ENCODE measurements at places on chromosomes 16 and 17. TPM values are rescaled to one million over a fixed set of nuclear protein-coding genes. Genes with fewer than 3 reads are reported as not detected.

GRCh38 chr16:80114699-80115098 lies 426.1 kb upstream of the DYNLRB2 start:
- no peak for DNase-seq

DNA sequence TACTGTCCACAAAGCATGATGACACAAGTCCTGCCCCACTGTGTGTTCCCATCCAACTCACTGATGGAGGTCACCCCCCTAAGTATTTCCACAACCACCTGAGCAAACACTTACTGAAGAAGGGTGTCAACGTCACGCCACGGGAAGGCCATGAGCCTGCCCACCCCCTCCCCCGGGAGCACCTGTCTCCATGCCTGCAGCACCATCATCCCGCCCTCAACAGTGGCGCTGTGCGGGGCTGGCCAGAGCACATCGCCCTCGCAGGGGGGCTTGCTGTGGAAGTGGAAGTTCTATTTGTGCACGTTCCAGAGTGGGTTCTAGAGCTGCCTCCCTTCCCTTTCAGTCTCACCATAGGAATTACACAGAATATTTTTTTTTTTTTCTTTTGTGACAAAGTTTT lies 4.3 kb upstream of the MBTPS1 start:
- DNase-seq = no peak

Gene IL21R
- 27.2 TPM for total RNA-seq

DNA sequence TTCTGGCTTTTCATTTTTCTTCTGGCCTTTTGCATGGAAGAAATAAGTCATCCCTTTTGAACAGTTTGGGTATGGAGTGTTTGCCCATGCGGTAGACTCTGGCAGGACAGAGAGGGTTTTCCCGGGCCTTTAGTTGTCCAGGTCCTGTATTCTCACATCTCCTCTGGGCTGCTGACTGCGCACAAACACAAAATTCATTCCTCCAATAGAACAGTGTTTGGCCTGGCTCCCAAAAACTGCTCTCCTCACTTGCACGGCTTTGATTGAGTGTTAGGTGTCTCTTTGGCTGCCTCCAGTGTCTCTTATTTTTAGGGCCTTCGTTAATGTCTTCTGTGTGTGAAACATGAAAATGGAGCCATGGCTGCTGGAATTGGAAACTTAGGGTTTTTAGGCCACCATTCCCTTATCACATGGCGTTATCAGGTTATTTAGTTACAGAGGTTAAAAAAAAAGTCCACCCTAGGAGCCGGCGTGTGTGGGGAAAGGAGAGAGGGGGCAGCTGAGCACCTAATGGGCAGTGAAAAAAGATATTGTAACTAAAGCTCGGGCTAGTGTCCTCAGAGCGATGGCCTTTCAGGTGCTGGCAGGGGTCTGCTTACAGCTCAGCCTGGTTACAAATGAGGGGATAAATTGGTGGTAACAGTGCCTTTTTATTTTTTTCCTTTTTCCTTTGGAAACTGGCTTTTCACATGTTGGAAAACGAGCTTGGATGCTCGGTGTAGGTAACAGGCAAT lies 47.3 kb downstream of the PRKCA start:
- no peak for DNase-seq

- DNase-seq = no peak
Observed at GRCh38 chr16:57916735-57917438, 54.0 kb downstream of the CNGB1 start.

DNA sequence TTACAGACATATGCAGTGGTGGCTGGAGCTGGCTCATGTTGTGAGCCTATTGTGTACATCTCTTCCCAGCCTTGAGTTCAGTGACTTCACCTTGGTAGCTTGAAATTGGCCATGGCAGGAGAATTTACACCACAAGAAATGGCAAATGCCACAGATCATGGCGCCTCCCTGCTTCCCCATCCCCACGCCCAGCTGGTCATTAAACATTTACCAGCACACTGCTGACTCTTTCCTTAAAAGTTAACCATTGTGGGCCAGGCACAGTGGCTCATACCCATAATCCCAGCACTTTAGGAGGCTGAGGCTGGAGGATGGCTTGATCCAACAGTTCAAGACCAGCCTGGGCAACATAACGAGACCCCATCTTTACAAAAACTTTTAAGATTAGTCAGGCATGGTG lies 22.6 kb upstream of the ITGB4 start:
- no peak for DNase-seq

GRCh38 chr17:61457226-61457983 lies 5.2 kb downstream of the TBX4 start:
- DNase-seq = no peak

GRCh38 chr17:68384941-68385340 lies 72.4 kb downstream of the WIPI1 start:
- no peak for DNase-seq

Gene CHST6
- not detected for total RNA-seq

Gene SNX20
- total RNA-seq = 76.3 TPM

Gene PRAC2
- total RNA-seq = not detected

Gene WNK4
- total RNA-seq = 0.78 TPM

Gene OMG
- total RNA-seq = 0.62 TPM

GRCh38 chr17:58391302-58391984 lies 25.9 kb downstream of the RNF43 start:
- DNase-seq = no peak

GRCh38 chr16:84641643-84642358 lies 6.5 kb upstream of the KLHL36 start:
- no peak for DNase-seq

DNA sequence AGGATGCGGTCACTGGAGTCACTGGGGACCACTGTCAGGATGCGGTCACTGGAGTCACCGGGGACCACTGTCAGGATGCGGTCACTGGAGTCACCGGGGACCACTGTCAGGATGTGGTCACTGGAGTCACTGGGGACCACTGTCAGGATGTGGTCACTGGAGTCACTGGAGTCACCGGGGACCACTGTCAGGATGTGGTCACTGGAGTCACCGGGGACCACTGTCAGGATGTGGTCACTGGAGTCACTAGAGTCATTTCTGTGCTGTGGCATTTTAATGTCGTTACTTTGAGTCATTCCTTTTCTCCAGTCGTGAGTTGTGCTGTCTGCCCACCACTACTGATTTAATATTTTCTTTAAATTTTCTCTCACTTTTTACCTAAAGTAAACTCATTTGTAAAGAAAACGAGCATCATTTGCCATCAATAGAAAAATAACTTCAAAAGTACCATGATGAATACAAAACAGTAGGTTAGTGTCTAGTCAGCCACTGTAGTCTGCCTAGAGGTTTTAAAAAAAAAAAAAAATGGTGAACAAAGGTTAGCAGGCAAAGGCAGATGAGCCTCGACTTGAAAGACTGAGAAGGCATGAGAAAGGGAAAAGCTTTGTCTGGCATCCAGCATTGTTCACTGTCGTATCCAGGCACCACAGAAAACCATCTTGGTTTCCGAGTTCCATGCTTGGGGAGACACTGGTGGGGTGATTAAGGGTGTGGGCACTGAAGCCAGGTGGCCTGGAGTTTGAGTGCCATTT lies 346.6 kb downstream of the SNX29 start:
- peak; percentile 46 for DNase-seq

GRCh38 chr16:67277294-67277998 lies 1.9 kb upstream of the PLEKHG4 start:
- no peak for DNase-seq

- DNase-seq = no peak
Observed at GRCh38 chr17:64180089-64181073, 50.4 kb upstream of the ERN1 start.

DNA sequence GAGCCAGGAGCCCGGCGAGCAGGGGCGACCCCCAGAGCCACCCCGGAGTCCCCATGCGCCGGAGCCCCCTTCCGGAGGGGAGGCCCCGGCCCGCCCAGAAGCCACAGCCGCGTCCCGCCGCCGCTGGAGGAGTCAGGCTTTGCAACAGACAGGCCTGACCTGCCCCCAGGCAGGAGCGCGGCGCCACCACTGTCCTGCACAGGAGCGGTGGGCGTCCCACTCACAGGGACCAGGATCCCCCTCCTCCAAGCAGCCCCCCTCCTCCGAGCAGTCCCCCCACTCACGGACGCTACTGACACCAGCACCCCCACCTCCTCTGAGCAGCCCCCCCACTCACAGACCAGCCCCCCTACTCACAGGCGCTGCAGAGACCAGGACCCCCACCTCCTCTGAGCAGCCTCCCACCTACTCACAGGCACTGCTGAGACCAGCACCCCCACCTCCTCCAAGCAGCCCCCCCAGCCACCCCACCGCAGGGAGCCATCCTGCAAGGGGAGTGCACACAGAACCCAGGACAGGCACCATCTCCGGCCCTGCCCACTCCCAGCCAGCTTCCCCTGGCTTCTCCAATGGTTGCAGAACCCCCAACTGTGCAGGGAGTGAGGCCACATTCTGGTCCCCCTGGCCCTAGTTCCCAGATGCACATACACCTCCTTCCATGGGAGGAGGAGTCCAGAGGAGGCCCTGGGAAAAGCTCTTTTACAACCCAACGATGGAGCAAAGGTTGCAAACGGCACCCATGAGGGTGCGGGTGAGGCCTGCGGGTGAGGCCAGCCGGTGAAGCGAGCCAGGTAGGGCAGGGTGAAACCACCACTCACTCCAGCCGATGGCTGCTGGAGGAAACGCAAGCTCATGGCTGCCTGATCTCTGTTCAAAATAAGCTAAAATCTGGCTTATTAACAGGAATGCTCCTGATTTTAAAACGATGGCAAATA lies 69.9 kb downstream of the ABR start:
- no peak for DNase-seq

Gene TPPP3
- total RNA-seq = not detected

DNA sequence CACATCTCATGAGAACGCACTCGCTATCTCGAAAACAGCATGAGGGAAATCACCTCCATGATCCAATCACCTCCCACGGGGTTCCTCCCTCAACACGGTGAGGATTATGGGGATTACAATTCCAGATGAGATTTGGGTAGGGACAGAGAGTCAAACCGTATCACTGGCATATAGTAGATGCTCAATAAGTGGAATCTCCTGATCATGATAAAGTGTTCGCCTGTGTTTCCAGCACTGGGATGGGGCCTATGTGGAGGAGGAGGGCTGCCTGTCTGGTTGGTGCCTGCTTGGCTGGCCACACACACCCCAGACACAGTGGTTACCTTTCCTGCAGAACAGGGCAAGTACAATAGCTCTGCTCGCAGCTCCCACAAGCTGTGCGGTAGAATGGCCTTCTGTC lies 6.1 kb upstream of the MGAT5B start:
- no peak for DNase-seq

DNA sequence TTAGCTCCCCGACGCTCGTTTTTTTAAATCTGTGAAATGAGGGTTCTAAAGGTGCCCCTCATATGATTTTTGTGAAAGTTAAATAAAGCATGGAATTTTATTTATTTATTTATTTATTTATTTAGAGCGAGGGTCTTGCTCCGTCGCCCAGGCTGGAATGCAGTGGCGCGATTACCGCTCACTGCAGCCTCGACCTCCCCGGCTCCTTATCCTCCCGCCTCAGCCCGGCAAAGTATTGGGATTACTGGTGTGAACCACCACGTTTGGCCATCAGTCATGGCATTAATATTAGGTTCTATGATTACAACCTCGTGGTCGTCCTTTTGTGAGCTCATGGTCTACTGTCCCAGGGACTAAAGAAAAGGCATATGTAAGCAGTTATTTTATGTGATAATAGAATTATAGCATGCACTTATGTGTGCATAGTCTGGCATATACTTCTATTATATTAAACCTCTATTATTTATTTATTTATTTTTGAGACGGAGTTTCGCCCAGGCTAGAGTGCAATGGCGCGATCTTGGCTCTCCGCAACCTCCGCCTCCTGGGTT lies 557 bp upstream of the LUC7L start:
- DNase-seq = no peak

Gene C1QTNF8
- not detected for total RNA-seq

Gene SEPTIN12
- total RNA-seq = not detected

Gene NPIPA3
- 1.5 TPM for total RNA-seq
